ENCODE measurements at places on chromosomes 16 and 17.

- peak; percentile 34 for DNase-seq
These were observed at the start of gene MTMR4 for GRCh38 chr17:58513965-58514769. Gene MTMR4 (minus strand): TSS chr17:58514638. CDS start chr17:58514407, 231 bp downstream.

GRCh38 chr16:31010585-31011325, at the start of gene STX1B:
Gene STX1B (minus strand): TSS chr16:31010638. CDS start chr16:31010396, 242 bp downstream.
- no peak for DNase-seq

DNA sequence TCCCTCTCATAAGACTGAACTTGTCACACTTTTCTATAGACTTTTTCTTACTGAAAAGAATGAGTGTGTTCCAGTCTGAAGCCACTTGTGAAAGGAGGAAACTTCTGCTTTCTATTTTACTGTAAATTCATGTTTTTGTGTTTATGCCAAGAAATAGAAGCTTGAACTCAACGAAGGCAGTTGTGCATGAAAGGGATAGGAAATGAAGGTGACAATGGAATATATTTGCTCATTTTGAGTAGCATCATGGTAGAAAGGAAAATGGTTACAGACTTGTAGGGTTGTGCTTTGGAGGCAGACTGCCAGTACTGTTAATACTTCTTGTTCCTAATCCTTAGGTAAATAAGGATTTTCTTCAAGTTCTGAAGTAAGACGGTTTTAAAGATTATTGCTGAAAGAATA, 8.1 kb downstream of the CLTC start:
- no peak for DNase-seq

DNA sequence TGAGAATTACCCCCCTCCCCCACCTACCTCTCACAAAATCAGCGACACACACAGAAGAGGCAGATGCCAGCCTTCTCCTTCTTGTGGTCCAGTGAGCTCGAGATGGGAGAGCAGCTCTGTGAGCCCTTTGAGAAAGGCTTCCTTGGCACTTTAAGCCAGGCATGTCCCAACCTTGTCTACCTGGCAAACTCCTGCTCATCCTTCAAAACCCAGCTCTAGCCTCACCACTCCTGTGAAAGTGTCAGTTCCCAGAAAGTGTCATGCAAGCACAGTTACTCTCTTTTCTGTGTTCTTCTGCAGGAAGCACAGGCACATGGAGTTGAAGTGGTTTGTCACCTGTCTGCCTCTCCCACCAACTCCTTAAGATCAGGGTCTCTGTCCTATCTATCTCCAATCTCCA, 1.6 kb downstream of the TMEM98 start:
- no peak for DNase-seq

DNA sequence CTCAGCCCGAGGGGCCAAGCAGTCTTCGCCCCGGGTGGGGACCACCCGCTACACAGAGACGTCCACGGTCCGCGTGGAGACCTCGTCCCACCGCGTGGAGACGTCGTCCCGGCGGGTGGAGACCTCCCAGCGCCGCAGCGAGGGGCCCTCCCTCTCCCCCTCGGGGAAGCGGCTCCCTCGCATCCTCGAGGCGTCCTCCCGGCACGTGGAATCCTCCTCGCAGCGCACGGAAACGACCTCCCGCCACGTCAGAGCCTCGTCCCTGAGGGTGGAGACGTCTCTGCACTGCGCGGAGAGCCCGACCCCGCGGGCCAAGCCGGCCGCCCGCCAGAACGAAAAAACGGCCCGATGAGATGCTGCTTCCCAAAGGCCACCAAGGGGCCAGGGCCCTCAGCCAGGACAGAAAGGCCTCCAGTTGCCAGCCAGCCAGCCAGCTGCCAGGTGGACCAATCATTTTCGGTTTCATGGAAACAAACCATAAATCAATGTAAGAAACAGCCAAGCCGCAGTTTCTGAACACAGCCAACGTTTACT, 424 bp downstream of the C17orf100 start:
- DNase-seq: no peak

DNA sequence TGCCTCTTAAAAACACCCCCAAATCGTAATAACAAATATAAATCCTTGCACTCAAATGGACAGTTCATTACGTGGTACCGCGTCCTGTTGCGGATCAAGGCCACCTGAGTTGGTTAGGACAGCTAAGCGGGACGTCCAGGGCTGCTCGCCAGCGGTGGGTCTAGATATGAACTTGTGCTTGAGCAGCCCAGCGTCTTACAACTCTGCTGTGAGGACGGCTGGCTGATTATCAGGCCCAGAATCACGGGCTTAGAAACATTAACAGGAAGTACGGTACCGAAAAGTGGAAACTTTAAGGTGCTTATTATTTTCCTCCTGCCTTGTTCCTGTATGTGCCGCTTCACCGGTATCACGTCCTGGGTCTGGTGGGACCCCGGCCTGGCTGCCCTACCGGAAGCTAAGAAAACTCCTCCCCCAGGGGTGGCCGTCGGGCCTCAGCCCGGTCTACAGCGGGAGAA, 832 bp upstream of the SRRM2 start:
- no peak for DNase-seq

DNA sequence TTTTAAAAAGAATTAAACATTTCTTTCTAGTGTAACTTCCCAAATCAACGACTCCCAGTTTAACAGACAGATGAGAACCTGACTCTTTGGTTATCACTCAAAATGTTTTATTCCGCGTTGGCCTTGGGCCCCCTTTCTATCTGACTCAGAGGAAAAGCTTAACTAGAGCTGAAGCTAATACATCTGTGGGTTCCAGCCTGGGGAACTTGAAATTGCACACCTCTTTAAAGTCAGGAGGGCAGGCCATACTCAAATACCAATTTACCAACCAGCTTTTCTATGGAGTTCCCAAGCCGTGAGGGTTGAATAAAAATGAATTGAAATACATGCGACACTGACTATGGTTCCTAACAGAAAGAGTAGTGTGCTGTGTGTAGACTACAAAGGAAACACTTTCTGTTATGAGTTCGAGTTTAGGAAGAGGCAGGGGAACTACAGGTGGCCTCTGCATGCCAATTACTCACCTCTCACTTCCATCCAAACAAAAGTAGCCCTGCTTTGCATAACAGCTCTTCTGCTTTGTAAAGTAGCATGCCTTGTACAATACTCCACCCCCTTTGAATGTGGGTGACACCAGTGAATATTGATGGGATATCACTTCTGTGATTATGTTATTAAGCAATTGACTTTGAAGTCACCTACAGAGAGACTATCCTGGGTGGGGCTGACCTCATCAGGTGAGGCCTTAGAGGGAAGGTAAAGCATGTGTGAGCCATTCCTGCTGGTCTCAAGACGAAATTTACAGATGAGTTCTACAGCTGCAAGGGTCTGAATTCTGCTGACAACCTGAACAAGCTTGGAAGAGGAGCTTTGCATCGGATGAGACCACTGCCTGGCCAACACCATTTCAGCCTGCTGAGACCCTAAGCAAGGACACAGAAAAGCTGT, 92.1 kb downstream of the WDR59 start:
- no peak for DNase-seq

DNA sequence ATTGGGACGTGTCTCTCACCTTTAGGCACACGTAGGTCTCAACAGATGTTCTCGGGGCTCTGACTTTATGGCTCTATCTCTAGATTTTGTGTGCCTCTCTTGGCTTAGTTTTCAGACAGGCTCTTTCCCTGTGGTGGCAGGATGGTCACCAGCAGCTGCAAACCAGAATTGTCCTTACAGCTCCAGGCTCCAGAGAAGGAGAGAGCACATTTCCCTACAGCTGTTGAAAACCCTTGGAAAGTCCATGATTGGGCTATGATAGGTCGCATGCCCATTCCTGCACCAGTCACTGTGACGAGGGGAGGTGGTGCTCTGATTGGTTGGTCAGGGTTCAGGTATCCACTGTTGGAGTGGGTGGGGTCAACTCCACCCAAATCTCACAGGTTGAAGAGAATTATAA, 41.5 kb downstream of the SHISA9 start:
- no peak for DNase-seq

GRCh38 chr17:82243648-82244412, 15.0 kb downstream of the SLC16A3 start:
- no peak for DNase-seq

DNA sequence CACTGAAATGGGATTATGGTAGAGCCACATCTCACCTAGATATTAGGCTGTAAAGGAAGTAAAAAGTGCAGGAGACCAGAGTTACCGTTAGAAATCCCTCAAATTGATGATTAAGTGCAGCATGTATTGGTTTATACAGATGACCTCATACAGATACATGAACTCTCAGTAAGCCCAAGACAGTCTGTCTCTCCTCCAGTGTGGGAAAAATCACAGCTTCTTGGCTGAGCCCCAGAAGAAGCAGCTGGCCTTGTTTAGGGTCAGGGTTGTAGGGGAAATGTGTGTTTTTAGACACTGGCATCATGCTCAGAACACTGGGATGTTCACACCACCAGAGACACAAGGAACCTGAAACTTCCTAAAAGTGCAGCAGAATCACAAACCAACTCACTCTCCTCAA, 135.9 kb downstream of the KATNIP start:
- DNase-seq: no peak

GRCh38 chr16:18797746-18798145, 3.6 kb downstream of the ARL6IP1 start:
- no peak for DNase-seq

DNA sequence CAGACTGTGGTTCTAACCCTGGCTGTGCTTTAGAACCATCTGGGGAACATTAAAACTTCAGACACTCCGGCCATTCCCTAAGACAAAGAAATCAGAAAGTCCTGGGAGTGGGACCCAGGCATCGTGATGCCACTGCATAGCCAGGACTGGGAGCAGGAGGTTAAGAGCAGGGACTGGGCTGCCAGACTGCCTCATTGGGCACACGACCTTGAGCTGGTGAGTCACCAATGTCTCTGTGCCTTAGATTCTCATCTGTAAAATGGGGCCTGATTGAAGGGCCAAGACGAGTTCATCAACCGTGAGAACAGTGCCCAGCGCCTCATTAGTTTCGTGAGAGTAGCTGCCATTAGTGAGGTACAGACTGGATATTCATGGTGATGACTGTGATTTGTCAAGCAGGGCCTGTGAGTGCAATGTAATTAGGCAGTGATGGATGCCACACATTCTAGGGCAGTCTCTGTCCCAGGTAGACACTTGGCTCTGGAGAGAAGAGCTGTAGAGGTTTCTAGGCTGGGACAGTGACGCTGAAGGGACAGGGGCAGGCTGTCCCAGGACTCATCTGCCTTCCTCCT, 196.8 kb downstream of the NTN1 start:
- no peak for DNase-seq

GRCh38 chr17:79944251-79944812, 91.3 kb downstream of the TBC1D16 start:
- DNase-seq: no peak

DNA sequence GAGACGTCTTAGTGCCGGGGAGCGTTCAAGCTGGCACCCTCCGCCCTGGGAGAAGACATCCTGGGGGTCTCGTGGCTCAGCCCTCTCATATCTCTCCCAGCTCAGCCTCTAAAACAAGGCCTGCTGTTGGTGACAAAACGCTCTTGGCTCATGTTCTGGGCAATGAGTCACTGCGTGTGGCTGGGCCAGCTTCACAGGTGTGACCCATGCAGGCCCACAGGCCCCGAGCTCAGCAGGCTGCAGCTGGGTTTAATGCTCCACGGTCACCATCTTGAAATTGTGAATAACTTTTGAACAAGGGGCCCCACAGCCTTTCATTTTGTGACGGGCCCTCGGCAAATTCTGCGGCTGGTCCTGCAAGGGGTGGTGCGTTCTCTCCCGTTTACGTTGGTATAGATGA, 22.4 kb downstream of the GAA start:
- no peak for DNase-seq

- DNase-seq: no peak
These were observed 717.8 kb downstream of the WWOX start for GRCh38 chr16:78817200-78817739.

- DNase-seq: no peak
These were observed 1096.1 kb upstream of the EEF2KMT start for GRCh38 chr16:6193718-6194117.

- no peak for DNase-seq
These were observed 14.0 kb downstream of the FMNL1 start for GRCh38 chr17:45235416-45236281.

DNA sequence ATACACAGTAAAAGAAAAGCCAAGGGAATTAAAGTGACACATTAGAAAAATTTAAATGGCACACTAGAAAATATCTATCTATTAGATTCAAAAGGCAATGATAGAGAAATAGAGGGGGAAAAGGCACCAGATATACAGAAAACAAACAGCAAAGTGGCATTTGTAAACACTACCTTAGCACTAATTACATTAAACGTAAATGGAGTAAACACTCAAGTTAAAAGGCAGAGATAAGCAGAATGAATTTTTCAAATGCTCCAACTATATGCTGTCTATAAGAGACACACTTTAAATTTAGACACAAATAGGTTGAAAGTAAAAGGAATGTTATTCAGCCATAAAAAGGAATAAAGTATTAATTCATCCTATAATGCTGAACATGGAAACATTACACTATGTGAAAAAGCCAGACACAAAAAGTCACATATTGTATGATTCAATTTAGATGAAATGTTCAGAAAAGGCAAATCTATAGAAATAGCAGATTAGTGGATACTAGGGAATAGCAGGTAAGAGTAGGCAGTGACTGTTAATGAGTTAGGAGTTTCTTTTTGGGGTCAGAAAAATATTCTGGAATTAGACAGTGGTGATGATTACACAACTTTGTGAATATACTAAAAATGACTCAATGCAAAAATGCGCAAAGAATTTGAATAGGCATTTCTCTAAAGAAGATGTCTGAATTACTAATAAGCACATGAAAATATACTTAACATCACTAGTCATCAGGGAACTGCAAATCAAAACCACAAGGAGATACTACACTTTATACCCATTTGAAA, 92.4 kb downstream of the BRIP1 start:
- peak; percentile 74 for DNase-seq

DNA sequence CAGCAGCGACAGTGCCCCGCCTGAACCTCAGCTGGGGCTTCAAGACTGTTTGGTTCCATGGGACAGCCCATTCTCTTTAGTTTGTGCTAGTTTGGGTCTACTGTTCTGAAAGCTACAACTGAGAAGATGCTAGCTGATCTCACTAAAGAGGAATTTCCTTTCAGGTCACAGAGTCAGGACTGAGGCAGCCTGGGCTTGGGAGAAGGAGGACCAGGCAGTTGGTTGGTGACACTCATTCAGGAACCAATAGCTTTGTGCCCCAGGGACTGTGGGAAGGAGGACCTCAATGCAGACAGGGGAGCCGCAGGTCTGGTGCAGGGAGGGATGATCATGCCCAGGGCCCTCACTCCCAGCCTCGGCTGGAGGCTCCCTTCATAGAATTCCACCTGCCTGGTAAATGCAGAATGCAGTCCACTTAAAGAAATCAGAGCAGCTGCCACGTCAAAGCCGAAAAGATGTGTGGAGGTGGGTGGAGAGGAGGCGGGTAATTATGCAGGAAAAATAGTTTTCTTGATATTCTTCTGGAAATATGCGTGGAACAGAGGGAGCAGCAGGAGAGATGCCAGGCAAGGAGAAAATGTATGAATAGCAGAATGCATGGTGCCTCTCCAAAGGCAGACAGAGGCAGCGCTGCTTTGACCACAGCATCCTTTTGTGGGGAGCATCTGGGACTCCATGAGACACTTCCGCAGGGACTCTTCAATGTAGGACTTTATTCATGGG, 32.6 kb upstream of the ZFP90 start:
- DNase-seq: no peak

- no peak for DNase-seq
These were observed 65.2 kb downstream of the ARSG start for GRCh38 chr17:68356520-68356919.

GRCh38 chr16:86133847-86134375, 234.9 kb downstream of the IRF8 start:
- DNase-seq: no peak

GRCh38 chr17:10907370-10907769, 69.5 kb upstream of the PIRT start:
- DNase-seq: no peak
